ENCODE measurements at places on chromosomes 16 and 17.

- DNase-seq, result no peak
Measured at GRCh38 chr16:65786916-65787315, 579.6 kb upstream of the CDH5 start.

GRCh38 chr17:61132524-61132923 lies 267.1 kb upstream of the TBX2 start:
- no peak for DNase-seq

- no peak for DNase-seq
Measured at GRCh38 chr17:42409523-42410318, 13.3 kb downstream of the CAVIN1 start.

DNA sequence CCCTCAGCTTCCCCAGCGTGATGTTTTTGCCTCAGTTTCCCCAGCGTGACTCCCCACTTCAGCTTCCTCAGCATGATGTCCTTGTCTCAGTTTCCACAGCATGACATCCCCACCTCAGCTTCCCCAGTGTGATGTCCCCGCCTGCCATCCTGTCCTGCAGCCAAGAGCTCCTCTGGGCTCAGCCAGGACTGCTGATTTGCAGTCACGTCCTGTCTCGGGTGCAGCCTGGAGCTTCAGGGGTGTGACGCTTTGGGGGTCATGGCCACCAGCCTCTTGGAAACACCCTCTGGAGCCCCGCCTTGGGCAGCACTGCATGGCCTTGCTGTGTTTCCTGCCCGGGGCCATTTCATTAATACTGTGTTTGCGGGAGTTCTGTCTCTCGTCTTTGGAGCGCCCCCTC lies 16.5 kb upstream of the NUDT16L1 start:
- no peak for DNase-seq

DNA sequence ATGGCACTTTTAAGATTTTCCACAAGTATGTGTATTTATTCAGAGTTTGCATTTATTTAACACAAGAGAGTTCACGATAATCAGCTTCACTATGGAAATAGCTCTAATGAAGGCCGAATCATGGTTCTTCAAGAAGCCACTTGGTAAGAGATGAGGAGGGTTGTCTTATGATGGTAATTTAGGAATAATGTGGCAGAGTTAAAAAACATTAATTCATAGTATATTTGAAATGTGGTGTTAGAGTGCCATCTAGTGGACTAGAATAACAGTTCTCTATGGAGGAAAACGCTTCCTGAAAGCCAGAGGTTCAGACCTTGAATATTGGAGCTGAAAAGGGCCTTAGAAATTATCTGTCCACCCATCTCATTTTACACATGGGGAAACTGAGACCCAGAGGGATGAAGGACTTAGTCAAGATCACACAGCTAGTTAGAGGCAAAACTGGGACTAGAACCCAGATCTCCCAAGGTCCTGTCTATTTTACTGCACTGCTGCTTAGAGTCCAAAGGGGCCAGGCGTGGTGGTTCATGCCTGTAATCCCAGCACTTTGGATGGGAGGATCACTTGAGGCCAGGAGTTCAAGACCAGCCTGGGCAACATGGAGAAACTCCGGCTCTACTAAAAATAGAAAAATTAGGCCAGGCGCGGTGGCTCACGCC lies 33.8 kb upstream of the KPNB1 start:
- DNase-seq, result no peak

- DNase-seq, result no peak
Measured at GRCh38 chr16:22989598-22989997, 159.7 kb downstream of the USP31 start.
